ENCODE measurements at places on chromosomes 1 and 21. TPM values are rescaled to one million over a fixed set of nuclear protein-coding genes. Genes with fewer than 3 reads are reported as not detected.

GRCh38 chr1:147185432-147185831 is 13.2 kb upstream of the PRKAB2 start:
- DNase-seq: no peak

DNA sequence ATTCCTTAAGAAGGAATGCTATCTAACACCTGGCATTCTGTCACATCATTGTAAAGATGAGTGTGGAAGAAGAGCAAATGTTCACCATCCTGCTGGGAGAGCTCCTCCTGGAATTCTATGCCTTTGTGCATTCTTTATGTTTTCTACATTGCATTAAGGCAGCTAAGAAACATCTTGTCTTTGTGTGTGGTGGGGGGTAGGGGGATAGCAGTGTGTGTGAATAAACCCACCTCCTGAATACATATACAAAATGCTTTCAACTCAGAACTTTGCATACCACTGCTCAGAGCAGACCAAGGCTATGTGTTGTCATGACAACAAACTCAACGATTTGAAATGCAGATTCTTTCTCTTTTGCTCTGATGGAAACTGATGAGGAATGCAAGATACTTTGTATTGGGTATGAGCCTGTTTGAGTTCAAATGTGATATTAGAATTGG is 193.6 kb upstream of the KAZN start:
- no peak for DNase-seq

DNA sequence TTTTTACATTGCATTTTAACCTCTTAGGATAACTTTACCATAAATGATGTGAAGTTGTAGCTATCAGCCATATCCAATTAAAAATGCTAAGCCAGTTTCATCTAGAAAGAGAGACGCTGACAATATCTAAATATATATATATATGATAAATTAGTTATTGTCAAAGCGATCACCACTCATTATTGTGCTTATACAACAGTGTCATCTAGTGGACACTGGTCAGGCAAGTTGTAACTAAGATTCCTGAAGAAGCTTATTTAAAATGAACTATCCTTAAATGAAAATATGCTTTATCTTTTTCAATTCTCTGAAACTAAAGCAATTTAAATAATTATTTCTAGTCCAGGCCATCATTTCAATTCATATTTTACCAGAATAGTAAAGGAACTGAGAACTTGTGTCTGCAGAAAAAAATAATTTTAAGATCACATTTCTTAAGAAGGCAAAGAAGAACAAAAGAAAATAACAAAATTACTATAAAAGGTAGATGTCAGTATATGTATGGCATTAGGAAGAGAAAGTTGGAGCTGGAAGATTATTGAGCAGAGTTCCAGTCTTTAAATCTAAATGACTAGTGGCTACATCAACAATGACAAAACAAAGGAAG is 193.3 kb upstream of the SNX7 start:
- DNase-seq: peak; percentile 9

DNA sequence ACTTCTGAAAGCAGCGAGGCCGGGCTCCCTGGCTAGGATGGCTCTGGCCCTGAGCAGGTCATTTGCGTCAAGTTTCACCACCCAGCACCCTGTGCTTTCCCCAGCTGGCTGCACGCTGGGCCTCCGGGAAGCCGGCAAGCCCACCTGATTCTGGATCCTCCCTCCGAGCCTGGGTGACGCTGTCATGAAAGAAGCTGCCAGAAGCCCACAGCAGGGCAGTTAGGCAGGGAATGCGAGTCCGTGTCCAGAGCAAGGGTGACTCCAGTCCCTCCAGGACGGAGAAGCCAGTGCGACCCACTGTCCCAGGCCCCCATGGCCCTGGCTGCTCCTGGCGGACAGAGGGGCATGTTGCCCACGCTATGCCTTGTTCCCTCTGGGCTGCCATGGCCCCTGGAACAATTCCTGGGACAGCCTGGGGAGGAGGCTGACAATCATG is 44.4 kb upstream of the PCBP3 start:
- DNase-seq: no peak

DNA sequence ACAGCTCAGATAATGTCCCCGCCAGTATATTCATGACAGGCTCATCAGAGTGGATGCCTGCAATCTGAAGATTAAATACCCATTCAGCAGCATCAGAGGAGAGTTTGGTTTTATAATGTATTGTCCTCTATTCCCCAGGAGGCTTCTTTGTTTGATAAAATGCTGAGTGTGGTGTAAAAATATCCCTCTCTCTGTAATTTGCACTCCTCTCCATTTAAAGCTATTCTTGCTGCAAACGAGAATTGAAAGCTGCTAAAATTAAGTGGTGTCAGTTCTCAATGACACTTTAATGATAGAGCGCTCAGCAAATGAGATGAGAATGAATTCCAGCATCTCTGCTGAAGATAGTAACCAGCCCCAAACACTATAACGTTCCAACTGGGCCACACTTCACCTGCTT is 205.7 kb upstream of the RRP15 start:
- DNase-seq: no peak

GRCh38 chr21:45906196-45906805 is 75.3 kb upstream of the COL6A1 start:
- DNase-seq: no peak

- no peak for DNase-seq
Observed at GRCh38 chr1:63621075-63621474, 27.9 kb downstream of the PGM1 start.

DNA sequence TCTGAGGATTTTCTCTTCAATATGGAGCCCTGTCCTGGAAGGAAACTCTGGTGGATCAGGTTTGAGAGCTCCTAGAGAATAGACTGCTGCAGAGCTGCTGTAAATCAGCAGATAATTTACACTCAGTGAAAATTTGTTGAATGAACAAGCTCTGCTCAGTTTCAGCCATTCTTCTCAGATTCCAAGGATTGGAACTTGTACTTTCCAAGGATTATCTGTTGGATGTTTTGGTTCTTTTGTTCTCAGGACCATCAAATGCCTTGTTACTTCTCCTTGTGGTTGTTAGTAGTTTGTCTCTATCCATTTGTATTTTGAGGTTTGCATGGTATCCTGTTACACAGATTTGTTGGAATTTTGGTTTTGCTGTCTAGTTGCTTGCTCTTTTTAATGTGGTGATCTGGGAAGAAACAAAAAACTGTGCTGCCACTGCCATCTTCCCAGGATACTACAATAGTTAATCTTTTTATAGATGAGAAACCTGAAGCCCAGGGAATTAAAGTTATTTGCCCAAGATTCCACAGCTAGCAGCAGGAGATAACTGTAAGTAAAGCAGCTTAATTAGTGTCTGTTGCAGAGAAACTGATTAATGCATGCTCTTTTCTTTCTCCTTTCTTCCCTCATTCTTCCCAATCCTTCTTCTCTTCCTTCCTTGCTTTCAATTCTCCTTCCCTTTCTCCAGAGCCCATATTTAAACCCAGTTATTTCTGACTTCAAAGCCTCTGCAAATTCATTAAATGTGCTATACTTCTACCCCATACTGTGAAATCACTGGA is 21.7 kb upstream of the KIFAP3 start:
- DNase-seq: no peak

DNA sequence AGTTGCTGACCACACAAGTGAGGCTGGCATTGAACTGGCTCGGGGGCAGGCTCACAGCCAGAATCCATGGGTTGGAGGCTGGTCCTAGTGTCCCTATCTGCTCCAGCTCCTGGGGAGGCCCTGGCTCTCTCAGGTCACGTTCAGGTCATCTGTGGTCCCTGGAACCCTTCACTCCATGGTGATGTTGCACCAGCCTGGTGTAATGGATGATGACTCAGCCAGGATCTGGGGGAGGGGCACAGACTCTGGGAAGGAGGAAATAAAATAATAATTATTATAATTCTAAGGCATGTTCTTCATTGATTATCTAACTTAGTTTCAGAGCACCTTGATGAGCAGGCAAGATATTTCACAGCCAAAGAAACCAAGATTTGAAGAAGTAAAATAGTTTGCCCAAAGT is 26.6 kb upstream of the FCRL4 start:
- DNase-seq: peak; percentile 80

GRCh38 chr1:160558660-160559380 is 20.5 kb downstream of the CD84 start:
- DNase-seq: no peak

DNA sequence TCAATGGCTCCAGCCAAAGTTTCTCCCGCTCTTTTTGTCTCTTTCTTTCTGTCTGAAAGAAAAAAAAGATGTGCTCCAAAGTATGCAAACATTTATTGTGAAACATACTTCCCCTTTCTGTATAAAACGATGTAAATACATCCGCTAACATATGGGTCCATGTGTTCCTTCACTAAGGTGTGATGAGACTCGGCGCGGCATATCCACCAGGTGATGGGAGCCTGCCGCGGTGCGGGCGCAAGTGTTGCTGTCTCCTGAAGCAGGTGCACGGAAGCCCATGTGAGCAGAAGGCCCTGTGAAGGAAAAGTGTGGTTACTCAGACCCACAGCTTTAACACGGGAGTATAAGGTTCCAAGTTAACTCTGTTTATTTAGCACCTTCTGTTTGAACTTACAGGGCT is 466.6 kb upstream of the C1orf87 start:
- DNase-seq: no peak

DNA sequence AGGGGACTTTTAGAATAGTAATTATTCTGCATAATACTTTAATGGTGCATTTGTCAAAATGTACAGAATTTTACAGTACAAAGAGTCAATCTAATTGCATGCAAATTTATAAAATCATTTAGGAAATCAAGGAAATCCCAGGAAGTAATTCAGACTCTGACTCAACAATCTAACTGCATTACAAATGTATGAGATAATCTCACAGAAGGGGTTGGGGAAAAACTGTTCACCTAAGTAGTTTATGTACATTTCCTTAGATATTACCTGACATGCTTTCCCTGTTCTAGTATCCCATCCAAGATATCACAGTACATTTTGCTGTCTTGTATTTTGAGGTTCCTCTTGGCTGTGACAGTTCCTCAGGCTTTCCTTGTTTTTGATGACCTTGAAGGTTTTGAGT is 4.7 kb downstream of the CRB1 start:
- DNase-seq: no peak

- DNase-seq: no peak
Observed at GRCh38 chr1:15475752-15476314, at the start of gene CELA2B. TSS of gene CELA2B (plus strand) at chr1:15476104. CDS start at chr1:15476126, 22 bp downstream.

- no peak for DNase-seq
Observed at GRCh38 chr1:100615686-100616085, 77.7 kb downstream of the GPR88 start.

GRCh38 chr1:18109756-18110597 is 2.4 kb downstream of the IGSF21 start:
- DNase-seq: peak; percentile 18

DNA sequence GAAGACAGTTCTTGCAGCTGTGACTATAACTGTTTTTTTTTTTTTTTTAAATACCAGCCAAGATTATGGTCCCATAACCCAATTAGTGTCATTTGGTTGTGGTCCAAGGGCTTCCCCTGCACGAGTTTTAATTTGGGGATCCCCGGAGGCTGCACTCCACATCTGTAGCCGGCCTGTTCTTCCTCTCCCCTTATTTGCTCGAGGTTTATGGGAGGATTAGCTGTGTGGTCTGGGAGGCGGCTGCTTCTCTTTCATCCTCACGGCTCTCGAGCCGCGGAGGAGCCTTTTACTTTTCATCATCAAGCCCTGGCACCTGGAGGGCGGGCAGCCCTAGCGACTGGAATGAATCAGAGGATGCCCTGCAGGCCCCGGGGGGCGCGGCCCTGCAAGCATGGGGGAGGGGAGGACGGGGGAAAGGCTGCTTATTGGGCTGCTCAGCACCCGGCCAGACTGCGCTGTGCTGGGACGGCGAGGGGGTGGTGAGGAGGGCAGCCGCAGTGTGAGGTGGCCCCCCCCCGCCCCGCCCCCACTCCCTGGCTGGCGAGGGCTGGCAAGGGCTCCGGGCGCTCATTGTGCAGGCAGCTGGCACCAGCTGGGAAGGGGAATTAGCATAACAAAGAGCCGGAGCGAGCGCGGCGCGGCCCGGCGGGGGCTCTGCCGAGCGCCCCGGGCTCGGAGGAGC is 18.5 kb downstream of the SERTAD4 start:
- DNase-seq: peak; percentile 59

DNA sequence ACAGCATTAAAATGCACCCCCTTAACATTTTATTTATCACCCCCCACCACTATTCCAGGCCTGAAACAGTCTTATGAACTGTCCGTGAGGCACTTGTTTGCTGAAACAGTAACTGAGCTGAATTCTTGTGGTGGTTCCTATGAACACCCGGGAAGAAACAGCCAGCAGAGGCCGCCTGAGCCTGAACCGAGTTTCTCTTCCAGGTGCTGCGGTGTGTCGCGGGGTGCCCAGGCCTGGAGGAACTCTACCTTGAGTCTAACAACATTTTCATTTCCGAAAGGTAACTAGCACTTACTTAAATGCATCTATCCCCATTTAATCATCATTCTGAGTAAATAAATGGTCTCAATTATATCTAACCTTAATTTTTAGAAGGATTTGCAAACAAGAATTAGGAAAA is 66.8 kb downstream of the TBCE start:
- DNase-seq: no peak

DNA sequence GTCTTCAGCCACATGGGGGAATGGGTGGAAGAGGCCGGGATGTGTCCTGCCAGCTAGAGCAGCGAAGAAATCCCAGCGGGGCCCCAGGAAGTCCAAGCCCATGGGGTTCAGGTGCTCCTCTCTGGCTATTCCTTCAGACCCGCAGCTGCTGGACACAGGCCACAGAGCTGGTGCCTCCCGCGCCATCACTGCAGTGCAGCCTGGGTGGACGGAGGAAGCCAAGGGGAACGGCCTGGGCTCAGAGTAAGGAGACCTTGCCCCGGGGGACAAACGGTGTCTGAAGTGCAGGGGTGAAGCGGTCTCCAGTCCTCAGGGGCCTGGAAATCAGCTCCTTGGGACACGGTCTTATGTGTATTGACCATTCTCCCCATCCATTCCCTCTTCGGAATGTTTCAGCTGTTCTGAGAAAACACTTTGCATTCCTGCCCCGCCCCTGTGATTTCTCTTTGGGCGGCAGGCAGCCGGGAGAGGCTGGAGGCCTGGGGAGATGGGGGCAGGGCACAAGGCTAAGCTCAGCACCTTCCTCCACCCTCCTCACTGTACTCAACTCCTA is 18.4 kb downstream of the MTHFR start:
- DNase-seq: peak; percentile 37

DNA sequence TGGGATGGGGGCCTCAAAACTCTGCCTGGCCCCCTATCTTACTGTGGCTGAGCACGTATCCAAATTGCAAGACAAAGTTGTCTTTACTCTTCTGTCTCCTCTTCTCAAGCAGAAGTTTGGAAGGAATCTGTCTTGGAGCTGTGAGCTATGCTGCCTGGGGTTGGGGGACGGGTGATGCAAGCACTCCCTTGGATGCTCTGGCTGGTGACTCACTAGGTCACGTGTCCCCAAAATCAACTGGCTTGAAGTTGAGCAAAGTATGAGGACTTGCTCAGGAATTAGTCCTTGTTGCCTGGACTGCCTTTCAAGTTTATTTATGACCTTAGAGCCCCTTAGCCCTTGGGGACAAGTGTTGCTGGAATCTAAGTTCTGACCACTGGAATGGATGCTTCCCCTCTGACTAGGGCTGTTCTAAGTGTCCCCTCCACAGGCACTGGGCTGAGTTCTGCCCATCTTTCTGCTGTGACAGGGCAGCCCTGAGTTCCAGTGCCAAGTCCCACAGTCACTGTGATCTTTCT is 269.5 kb downstream of the HHAT start:
- DNase-seq: peak; percentile 66

Gene TDRD10
- total RNA-seq: not detected

Gene SIM2
- total RNA-seq: 15.1 TPM

Gene CA6
- not detected for total RNA-seq

Gene ZNF691
- total RNA-seq: 12.0 TPM

Gene ARMH1
- 4.7 TPM for total RNA-seq

Gene HSPA6
- total RNA-seq: 1.9 TPM

Gene ORC1
- total RNA-seq: 15.5 TPM

Gene MAN1C1
- total RNA-seq: 0.37 TPM

Gene CLCA2
- not detected for total RNA-seq

Gene SPTA1
- 0.49 TPM for total RNA-seq
